ENCODE measurements at places on chromosomes 11 and 22.

DNA sequence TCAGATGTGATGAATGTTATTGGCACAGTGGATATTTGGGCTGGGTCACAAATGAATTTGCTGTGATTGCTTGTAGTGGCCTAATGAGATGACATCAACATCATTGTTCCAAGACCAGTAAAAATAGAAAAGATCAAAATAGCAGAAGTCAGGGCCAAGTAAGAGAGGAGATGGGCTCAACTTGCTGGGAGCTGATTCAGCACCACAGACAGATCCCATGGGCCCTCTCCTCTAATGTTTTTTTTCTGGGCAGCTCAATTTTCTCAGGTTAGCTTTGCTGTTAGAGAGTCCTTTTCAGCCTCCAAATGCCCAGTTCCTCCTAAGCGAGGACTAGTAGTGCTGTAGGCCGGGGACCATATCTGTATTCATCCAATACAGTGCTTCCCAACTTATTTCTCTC is 86.0 kb upstream of the IZUMO1R start:
- DNase-seq: peak; percentile 2

DNA sequence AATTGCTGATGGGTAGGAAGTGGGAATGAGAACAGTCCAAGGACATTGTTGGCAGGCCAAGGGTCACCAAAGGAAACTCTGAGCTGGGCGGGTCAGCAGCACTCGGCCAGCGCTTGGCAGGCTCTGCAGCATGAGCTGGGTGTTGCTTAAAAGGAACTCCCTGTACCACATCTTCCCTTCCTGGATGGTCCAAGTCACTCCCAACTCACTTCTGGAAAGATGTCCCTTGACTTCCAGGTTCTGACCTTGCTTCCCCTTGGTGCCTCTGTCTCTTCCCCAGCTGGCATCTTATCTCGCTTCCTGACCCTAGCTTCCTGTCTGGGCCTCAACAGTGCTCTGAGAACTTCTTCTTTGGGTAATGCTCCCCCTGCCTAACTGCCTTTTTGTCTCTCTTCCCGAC is 24.8 kb upstream of the SWAP70 start:
- DNase-seq: no peak

DNA sequence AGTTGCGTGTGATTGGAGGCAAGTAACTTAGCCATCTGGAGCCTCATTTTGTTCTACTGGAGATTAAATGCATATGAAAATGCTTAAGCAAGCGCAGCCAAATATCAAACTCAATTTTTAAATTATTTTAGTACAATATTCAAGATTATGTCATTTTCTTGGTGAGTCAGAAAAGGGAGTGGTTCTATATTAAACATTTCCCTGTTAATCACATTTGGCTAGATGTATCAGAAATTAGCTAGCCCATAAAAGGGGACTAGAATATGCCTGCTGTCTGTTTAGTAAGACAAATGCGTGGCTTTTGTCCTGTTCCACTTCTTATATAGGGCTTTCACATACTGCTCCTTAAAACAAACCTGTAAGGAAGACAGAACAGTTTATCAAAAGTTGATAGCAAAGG is 35.0 kb upstream of the BMAL1 start:
- DNase-seq: no peak

GRCh38 chr11:26571861-26572654 is at the start of gene MUC15:
Gene MUC15, minus strand, starts transcription at chr11:26572263. Its CDS starts 5,169 bp downstream, at chr11:26567094.
- DNase-seq: no peak

GRCh38 chr11:116832350-116833290 is 2.9 kb downstream of the APOC3 start:
- no peak for DNase-seq

DNA sequence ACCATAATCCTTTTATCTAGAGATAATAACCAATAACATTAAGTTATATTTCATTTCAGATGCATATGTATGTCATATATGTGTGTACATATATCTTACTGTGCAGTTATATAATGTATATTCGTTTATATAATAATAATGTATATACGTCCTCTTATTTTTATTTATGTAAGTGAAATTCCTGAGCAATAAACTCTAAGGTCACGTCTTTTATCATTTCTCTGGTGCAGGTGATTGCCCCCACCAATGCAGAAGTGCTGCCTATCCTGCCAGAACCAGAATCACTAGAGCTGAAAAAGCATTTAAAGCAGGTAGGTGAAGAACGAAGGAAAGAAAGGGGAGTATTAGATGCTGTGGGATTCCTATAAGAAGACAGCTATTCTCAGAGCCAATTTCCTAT is 8.8 kb downstream of the MADD start:
- no peak for DNase-seq

DNA sequence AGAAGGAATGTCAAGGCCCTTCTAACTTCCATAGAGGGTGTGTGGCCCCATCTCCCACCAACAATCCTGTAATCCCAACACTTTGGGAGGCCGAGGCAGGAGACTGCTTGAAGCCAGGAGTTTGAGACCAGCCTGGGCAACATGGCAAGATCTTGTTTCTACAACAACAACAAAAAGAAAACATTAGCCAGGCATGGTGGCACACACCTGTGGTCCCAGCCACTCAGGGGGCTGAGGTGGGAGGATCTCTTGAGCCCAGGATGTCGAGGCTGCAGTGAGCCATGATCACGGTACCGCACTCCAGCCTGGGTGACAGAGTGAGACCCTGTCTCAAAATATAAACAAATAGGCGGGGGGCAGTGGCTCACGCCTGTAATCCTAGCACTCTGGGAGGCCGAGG is 16.9 kb downstream of the TSPAN32 start:
- no peak for DNase-seq

- DNase-seq: no peak
Measured at GRCh38 chr11:28245131-28245530, 136.9 kb downstream of the METTL15 start.

GRCh38 chr11:18608376-18608775 is 8.8 kb downstream of the MISFA start:
- peak; percentile 47 for DNase-seq

DNA sequence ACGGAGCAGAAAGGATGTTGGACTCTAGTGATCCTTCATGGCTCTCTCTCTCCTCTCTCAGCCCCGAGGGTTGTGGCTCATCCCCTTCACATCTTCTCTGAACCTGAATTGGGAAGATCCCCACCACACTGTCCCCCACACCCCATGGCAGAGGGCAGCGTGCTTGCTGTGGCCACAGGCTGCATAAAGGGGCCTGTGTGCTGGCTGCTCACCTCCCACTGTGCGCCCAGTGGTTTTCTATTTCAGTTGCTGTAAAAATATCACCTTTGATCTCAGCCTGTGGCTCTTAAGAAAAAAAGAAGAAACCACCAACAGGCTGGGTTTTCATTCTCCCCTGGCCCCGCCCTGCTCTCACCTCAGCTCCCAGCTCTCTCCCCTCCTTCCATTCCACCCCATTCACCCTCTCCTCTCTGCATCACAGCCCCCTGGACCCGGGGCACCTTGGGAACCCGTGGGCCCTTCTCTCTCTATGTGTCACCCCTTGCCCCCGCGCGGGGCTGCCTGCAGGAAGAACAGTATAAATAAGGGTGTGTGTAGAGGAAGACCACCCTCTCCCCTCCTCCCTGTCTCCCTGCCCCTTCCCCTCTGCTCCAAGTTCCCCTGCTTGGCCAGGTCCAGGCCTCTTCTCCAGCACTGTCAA is 25.8 kb upstream of the WNT11 start:
- no peak for DNase-seq

GRCh38 chr11:129951866-129952262 is 50.8 kb downstream of the PRDM10 start:
- no peak for DNase-seq

DNA sequence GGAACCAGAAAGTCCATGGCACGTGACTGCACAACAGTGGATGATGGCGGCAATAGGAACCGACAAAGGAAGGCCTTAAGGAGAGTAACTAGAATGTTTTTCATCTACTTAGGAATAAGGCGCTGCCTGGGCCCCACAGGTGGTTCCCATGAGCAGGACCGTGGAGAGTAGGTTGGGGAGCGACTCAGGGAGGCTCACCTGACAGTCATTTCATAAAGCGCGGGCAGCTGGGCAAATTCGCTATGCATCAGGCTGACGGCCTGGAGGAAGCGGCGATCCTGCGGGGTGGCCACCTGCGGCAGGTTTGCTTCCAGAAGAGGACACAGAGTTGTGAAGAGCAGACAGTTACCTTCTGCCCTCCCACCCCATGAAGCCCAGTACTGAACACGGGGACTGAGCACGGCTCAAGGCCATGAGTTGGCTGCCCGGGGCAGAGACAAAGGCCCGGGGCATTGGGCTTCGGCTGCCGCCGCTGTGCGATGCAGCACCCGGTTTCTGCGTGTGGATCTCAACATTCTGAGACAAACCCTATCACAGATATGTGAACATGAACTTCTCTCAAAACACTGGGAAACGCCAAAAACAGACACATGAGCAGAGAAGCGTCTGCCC is 25.8 kb downstream of the HPS4 start:
- DNase-seq: no peak

- DNase-seq: no peak
Measured at GRCh38 chr11:33801821-33802193, 27.5 kb upstream of the FBXO3 start.

DNA sequence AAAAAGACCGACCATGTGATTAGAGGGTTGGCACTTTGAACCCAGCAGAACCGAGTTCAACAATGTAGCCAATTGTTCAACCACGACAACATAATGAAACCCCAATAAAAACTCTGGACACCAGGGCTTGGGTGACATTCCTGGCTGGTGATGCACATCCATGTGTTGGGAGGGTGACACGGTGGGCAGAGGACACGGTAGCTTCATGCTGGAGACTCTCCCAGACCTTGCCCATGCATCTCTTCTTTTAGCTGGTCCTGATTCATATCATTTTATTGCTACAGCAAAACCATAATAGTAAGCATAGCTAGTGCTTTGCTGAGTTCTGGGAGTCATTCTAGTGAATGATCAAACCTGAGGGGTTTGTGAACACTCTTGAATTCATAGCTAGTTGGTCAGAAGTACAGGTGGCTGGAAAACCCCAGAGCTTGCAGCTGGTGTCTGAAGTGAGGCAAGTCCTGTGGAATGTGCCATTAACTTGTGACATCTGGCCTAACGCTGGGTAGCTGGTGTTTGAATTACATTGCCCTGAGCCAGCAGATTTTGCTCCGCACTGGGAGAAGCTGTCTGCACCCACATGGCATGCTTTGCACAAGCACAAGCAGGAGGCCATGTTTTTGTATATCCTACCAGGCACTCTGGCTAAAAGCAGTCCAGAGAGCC is 14.0 kb downstream of the RPUSD4 start:
- DNase-seq: no peak

DNA sequence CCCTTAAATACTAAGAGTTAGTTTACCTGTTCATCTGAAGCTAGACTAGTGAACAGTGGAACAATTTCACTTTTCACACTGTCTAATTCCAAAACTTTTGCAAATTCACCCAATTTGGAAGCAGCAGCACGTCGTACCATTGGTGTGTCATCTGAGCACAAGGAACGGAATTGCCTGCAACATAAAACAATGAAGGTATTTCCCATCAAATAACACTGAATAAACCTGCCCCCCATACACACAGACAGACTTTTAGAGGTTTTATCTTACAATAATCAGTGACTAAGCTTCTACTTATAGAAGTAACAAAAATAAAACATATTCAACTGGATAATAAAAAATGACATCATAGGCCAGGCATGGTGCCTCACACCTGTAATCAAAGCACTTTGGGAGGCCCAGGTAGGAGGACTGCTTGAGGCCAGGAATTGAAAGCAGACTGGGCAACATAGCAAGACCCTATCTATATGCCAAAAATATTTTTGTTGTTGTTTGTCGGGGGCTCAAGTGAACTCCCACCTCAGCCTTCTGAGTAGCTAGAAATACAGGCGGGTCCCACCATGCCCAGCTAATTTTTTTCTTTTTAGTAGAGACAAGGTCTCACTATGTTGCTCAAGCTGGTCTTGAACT is 6.3 kb downstream of the PPP2R1B start:
- DNase-seq: no peak

DNA sequence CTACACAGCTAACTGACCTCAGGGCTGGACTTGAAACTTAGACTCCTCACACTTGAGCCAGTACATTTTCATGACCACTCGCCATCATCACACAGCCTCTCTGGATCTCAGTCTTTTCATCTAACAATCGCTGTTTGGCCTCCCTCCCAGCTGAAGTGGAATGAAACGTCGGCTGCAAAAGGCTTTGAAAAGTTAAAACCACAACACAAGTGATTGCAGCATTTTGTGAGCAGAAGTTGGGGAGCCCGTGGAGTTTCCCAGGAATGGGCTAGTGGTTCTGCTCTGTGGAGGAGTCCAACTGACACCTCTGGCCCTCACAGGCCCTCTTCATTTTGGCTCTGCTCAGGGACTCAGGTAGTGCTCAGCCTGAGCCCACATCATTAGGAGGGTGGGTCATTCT is 35.9 kb upstream of the TRIM29 start:
- peak; percentile 25 for DNase-seq

- no peak for DNase-seq
Measured at GRCh38 chr11:60912851-60913528, 968 bp upstream of the TMEM109 start.

- peak; percentile 73 for DNase-seq
Measured at GRCh38 chr11:119615003-119615881, 113.8 kb downstream of the NECTIN1 start.

- no peak for DNase-seq
Measured at GRCh38 chr11:94507485-94507884, 4.8 kb upstream of the C11orf97 start.

- DNase-seq: no peak
Measured at GRCh38 chr11:925158-925495, 543 bp upstream of the AP2A2 start.

- no peak for DNase-seq
Measured at GRCh38 chr11:104442321-104442720, 278.4 kb upstream of the PDGFD start.

- no peak for DNase-seq
Measured at GRCh38 chr11:1966531-1966930, 19.4 kb downstream of the MRPL23 start.

DNA sequence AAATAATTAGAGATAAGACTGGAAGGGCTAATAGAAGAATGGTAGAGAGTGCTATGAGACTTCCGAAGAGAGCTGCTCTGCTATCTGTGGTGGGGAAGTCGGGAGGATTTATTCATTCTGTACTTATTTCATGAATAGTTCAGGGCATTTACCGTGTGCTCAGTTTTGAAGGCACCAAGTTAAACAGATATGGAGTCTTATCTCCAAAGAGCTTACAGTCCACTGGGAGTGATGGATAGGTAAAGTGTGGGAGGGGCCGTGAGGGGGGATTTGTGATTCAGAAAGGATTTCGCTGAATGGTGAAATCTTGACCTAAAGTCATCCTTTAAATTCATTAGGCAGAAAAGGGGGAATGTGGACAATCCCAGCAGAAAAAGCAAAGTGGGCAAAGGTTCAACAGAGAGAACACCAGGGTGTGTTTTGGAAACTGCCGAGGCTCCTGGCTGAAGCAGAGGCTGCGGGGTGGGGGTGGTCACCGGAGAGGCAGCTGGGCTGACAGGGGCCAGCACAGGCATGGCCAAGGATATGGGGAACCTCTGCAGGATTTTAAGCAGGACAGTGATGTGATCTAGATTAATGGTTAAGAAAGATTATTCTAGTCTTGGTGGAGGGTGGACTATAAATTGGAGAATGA is 91.2 kb downstream of the UBASH3B start:
- no peak for DNase-seq
